ENCODE measurements at places on chromosomes 11 and 22. TPM values are rescaled to one million over a fixed set of nuclear protein-coding genes. Genes with fewer than 3 reads are reported as not detected.

Gene FBLN1
- total RNA-seq: 500 TPM

Gene OR52J3
- not detected for total RNA-seq

Gene DEUP1
- not detected for total RNA-seq

Gene GNAZ
- 6.1 TPM for total RNA-seq

Gene ARHGAP42
- 15.8 TPM for total RNA-seq

Gene C11orf97
- not detected for total RNA-seq

Gene PLAAT3
- total RNA-seq: 52.5 TPM

Gene OR11H1
- not detected for total RNA-seq

Gene CALCA
- total RNA-seq: not detected

Gene KCNK7
- total RNA-seq: 1.3 TPM

Data from aorta (tissue), 5 donors.